Activated naive CD4-positive, alpha-beta T cell treated with Interleukin-2 at 50 U/mL for 16 hours (primary cell): ENCODE measurements at places on chromosomes 1 and 21.

DNA sequence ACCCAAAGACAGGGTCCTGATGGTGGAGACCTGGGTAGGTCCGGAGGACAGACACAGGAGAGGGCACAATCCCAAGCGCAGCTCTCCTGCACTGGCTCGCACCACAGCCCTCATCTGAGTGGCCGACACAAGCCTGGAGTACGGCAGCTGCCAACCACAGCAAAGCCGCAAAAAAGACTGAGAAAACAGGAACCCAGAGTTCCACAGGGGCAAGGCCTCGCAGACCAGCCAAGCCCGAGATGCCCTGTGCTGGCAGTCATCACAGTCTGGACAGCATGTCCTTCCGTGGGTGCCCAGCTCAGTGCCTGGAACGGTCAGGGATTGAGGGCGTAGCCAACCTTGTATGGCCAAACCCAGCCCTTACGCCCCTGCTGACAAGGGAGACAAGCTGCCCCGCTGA is 11.4 kb downstream of the ZBTB48 start:
- DNase-seq = no peak

DNA sequence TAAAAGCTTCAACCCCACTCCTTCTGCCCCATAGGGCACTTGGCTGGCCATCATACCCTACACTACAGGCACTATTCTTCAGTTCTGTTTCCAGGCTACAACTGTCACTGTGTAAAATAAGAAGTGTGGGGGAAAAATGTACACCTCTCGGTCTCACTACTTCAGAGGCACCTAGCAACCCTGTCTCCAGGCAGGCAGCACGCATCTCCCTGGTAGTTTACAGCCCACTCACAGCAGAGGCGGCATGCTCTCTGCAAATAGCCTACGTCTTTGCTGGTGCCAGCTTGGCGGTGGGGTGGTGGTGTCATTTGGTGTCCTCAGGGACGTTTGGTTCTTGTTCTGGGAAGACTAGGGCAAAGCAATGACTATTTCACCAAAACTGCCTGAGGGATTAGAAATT is 48.2 kb upstream of the BTG3 start:
- no peak for DNase-seq

DNA sequence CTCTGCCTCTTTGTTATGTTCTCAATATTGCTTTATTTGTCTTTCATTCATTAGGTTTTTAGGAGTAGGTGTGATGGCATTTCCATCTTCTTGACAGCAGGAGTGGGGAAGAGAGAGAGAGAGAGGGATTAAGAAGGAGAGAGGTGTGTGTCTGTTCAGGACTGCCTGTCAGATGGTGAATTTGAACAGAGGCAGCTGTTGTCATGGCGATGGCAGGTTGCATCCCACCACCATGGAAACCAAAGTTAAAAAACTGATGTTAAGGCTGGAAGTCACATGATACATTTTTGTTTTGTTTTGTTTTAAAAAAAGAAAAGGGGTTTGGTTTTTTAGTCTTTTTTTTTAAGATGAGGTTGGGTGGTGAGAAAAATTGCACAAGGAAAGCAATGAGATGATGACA is 18.3 kb downstream of the CACNA1E start:
- no peak for DNase-seq

DNA sequence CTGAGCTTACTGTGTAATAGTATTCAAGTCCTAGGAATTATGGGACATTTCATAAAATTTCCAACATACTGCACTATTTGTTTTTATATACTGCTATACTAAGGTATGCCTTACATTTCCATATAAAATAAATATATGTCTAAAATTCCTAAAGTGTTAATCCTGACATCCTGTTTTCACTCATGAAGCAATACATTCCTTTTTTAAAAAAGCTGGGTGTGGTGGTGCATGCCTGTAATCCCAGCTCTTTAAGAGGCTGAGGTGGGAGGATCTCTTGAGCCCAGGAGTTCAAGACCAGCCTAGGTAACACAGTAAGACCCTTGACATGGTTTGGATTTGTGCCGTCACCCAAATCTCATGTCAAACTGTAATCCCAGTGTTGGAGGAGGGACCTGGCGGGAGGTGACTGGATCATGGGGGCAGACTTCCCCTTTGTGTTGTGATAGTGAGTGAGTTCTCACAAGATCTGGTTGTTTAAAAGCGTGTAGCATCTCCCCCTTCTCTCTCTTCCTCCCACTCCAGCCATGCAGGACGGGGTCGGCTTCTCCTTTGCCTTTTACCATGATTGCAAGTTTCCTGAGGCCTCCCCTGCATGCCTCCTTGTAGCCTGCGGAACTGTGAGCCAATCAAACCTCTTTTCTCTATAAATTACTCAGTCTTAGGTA is 5.8 kb downstream of the CDC42BPA start:
- DNase-seq = no peak

DNA sequence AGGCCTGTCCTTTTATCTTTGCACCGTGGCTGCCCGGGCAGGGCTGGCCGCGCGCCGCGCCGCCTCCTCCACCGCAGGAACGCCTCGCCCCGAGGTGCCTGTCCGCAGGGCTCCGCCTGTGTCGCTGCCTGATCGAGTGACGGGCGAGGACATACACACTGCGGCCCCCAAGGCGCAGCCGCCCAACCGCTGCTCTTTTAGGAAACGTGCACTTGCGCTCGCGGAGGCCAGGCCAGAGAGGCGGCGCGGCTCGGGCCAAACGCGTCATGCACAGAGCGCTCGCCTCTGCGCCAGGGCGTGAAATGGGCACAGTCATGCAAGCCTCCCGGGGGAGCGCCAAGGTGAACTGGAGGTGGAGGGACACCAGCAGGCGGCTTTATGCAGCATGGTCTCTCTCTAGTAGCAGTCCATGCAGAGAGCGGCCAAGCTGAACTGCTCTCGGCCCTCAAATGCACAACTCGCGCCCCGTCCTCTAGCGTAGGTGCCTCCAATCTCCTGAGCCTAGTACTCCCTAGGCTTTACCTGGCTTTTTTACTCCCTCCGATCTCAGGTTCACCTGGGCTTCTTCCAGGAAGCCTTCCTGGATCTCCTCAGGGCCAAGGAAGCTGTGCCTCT is 12.9 kb downstream of the TRABD2B start:
- no peak for DNase-seq

GRCh38 chr1:62988867-62989266 is 204.9 kb downstream of the ATG4C start:
- no peak for DNase-seq

DNA sequence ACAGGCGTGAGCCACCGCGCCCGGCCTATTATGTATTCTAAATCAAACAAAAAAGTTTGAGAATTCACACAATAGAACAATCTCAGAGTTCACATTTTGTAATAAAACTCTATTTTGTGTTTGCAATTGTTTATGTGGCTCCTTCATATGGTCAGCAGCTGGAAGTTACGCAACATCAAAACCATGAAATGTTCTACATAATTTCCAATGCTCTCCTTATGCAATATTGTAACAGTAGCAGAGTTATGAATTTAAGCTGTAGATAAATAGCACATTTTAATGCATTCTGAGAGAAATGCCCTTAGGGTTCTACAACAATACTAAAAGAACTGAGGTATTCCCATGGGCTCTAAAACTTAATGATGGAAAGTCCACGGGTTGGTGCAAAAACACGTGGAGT is 62.3 kb upstream of the COL11A1 start:
- no peak for DNase-seq

- DNase-seq = no peak
Observed at GRCh38 chr1:98988904-98989555, 15.6 kb downstream of the PLPPR5 start.

GRCh38 chr1:227058321-227058751 is 118.2 kb downstream of the COQ8A start:
- no peak for DNase-seq

- no peak for DNase-seq
Observed at GRCh38 chr21:42460391-42461184, 35.4 kb downstream of the RSPH1 start.

DNA sequence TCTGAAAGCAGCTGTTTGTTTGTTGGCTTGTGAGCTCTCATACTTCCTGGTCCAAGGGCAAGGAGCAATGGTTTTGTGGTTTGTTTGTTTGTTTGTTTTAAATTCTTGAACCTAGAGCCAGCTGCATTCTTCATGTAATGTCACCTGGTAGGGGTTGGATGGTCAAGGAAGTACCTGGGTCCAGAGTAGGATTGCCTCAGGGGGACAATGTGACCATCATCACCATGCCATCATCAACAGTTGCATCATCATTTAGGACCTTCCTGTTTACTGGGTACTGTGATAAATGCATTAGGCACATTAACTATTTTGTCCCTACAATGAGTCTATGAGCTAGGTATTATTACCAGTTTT is 14.7 kb upstream of the MYOG start:
- DNase-seq = no peak

GRCh38 chr1:19774180-19774785 is 25.4 kb downstream of the TMCO4 start:
- no peak for DNase-seq

DNA sequence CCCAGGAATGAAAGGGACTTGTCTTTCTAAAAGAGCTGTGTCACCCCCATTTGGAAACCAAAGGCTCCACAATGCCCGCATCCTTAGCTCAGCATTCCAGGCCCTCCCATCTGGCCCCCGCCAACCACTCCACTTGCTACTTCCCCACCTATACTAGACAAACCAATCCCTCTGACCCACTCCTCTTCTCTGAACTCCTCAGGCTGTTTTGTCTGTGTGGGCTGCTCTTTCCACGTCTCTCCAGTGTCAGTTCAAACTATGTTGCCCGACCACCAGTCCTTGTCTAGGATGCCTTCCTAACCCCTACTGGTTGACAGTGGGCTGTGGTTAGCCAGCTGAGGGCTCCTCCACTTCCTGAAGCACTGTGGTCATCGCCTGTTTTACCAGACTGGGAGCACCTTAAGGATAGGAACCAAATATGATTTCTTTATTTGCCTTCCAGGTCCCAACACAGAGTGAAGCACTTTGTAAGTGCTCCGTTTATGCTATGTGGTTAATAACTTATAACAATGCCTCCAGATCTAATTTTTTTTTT is 8.1 kb upstream of the COA7 start:
- DNase-seq = no peak

- DNase-seq = no peak
Observed at GRCh38 chr1:62384276-62385005, 52.4 kb upstream of the USP1 start.

DNA sequence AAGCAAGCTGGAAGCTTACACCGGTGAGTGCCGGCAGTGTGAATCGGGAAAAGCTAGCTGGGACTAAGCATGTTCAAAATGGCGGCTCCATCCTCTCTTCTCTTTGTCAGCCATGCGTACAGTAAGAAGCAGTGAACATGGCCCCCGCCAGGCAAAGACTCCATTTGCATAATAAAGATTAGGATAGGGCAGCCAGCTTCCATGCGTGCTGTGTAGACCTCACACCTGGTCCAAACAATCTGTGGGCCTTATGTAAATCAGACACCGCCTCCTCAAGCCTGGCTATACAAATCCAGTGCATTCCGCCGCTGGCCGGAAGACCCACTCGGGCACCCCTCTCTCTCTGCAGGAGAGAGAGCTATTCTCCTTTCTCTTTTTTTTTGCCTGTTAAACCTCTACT is 150.3 kb downstream of the TIAM1 start:
- no peak for DNase-seq

- DNase-seq = no peak
Observed at GRCh38 chr1:107594536-107594935, 370.4 kb downstream of the VAV3 start.

DNA sequence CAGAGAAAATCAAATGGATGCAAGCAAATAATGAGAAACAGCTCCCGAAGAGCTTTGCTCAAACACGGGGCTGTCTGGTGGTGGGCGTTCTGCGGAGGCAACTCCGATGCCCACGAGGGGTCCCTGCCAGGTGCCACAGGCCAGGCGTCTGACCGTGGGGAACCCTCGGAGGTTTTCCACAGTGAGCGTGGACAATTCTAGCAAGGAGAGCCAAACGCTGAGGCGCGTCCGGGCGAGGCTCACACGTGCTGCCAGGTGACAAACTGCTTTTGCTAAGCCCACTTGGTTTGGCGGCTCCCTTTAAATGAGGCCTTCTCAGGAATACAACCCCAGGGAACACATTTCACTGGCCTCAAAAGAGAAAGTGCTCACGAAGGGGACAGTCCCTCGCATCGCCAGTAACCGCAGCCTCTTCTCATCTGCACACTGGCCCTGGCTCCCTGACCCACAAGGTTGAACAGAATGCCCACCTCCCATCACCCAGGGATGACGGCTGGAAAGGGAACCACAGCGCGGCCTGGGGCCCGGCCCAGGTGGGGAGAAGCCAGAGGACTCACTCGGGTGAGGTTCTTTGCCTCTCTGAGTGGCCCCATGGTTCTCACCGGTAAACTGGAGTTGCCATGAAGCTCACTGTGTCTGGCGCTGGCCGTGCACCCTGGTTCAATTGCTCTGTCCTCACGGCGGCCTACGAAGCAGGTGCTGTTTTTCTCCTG is 97.4 kb downstream of the PRDM16 start:
- no peak for DNase-seq

GRCh38 chr1:218571491-218571890 is 226.4 kb downstream of the TGFB2 start:
- DNase-seq = no peak

DNA sequence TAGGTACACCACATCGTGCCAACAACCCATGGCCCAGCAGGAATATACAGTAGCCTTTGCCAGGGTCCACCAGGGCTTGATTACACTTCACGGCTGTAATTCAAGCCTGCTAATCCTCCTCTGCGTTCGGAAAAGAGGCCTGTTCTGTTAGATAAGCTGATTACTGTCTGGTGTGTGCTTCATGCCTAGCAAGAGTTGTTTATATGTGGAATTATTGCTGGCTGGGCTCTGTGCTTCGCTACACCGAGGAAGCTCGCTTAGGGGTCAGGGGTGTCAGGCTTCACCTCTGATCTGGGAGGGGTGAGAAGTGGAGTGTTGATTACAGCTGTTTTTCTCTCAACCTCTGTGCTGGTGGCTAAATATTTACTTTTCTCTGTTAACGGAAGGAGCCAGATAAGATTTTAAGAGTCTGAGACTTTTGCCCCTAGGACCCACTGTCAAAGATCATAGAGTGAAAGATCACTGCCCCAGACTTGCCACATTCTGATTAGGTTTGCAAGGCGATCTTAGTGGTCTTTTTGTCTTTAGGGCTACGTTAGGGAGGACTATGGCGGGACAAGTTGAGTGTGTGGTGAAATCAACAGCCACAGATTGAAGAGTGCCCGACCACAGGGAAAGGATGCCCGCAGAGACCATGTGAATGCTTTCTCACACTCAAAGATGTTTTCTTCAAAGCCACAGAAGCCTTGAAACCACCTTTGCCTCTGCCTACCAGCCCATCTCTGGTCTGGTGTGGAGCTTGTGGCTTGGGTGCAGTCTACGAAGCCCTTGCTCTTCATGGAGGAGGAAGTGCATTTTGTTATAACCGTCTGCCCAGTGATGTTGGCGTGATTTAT is 216.1 kb downstream of the PBX1 start:
- no peak for DNase-seq

- DNase-seq = no peak
Observed at GRCh38 chr1:178337091-178337706, 159.6 kb downstream of the CLEC20A start.

DNA sequence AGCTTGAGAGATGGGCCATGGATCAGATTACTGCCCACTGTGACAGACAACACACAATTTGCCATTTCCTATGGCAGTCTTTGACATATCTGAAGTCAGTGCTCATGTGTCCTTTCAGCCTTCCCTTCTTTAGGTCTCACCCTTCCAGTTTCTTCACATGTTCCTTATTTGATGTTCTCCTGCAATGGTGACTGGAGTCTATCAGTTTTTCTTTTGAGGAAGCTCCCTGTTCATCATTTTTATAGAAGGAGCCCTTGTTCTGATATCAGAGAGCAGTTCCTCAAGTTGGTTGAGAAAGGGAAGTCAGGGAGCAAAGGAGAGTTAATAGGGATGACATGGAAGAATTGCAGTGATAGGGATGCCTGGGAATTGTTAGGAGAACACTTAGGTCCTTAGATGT is 42.2 kb downstream of the DISC1 start:
- DNase-seq = no peak

- no peak for DNase-seq
Observed at GRCh38 chr21:41542727-41543126, 34.8 kb upstream of the TMPRSS2 start.

GRCh38 chr1:18511874-18512150 is 31.1 kb downstream of the KLHDC7A start:
- DNase-seq = no peak
